ENCODE measurements at places on chromosomes 7 and 10. TPM values are rescaled to one million over a fixed set of nuclear protein-coding genes. Genes with fewer than 3 reads are reported as not detected.

AOAH gene
- total RNA-seq, result 0.60 TPM

SLIT1 gene
- total RNA-seq, result 51.2 TPM

ICA1 gene
- 9.3 TPM for total RNA-seq

MYPN gene
- 0.28 TPM for total RNA-seq

JMJD1C gene
- total RNA-seq, result 52.8 TPM

OR2A1 gene
- total RNA-seq, result 0.14 TPM

TAS2R5 gene
- 1.5 TPM for total RNA-seq

GRCh38 chr7:40371806-40372440, 237.1 kb downstream of the SUGCT start:
- no peak for ATAC-seq

DNA sequence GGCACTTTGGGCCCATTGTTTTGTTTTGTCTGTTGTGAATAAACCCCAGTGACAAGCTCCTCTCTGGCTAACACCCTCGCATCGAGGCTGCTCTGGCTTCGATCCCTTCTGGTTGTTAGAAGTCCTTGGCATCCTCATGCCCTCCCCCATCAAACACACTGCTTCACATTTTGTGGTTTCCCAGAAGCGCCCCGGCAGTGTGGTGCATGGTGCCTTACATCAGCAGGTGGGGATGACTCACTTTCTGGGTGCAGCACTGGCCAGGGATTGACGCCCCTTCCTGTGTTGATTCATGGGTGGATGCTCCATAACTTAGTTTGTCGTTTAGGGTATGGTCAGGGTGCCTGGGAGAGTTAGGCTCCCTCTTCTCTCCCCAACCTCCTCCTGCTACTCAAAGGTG, 51.4 kb downstream of the PLPP4 start:
- no peak for ATAC-seq

DNA sequence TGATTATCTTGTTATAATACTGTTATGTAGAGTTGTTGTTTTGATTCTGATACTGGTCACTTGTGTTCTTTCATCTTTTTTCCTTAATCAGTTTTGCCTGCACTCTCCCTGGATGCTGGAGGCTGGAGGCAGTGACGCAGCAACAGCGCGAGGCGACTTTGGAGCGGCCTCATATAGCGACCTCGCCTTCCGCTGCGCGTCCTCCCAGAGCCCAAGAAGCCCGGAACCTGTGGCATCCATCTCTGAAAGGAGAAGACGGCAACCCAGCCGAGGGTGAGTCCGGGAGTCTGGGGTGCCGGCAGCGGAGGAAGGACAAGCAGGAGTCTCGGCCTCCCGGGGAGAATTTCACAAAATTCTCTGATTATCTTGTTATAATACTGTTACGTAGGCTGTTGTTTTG, 161.2 kb downstream of the ZNF33B start:
- ATAC-seq, result no peak

GRCh38 chr7:113394856-113395255, 276.5 kb upstream of the SMIM30 start:
- ATAC-seq, result no peak

DNA sequence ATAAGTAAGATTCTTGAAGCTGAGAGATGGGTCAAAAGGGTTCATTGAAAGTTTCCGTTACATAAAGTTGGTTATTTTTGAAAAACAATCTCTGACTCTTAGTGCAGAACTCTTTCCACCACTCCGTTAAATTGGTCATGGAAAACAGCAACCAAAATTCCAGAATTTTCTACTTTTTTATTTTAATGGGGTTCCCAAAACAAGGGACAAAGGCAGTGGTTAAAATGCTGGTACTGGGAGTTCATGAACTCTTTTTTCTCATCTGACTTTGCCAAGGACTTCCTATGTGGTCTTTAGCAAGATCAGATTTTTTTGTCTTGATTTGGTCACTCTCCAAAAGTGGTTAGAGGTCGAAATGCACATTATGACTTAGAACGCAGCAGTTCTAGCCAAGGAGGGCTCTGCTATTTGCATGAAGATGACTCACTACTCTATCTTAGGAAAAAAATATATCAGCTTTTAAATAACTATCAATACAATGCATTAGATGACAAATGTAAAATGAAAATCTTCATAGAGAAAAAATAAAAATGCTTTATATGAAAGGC, 145.7 kb downstream of the REEP3 start:
- ATAC-seq, result no peak

Data from motor neuron (in vitro differentiated cells).